Endodermal cell (in vitro differentiated cells): ENCODE measurements at places on chromosomes 4 and X.

- DNase-seq = no peak
Observed at GRCh38 chr4:89556601-89557305, 249.2 kb upstream of the GPRIN3 start.

- no peak for DNase-seq
Observed at GRCh38 chrX:106698693-106699092, 27.8 kb upstream of the RNF128 start.

DNA sequence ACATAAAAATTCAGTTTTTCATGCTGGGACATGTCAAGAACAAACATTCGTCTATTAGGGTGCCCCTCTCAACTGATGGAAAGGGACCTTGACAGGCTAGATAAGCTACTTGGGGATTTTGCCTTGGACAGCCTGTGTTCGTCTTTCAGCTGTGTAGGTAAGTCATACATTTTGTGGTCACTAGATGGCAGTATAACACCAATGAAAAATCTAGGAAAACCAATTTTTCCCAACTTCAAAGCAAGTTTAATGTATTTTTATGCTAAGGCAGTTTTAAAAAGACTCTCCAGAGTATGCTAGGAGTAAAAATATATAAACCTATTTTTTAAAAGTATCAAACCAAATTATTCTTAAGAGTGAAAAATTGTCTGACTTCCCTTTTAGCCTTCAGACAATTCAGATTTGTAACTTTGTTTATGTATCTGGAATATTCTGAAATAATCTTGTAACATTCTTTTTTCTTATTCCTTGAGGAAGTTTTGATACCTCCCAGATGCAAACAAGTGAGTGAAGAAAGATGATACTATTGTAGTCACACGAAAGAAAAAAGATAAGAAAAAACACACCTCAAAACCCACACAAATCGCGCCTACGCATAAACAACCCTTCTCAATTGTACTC is 158.3 kb downstream of the CPE start:
- no peak for DNase-seq

DNA sequence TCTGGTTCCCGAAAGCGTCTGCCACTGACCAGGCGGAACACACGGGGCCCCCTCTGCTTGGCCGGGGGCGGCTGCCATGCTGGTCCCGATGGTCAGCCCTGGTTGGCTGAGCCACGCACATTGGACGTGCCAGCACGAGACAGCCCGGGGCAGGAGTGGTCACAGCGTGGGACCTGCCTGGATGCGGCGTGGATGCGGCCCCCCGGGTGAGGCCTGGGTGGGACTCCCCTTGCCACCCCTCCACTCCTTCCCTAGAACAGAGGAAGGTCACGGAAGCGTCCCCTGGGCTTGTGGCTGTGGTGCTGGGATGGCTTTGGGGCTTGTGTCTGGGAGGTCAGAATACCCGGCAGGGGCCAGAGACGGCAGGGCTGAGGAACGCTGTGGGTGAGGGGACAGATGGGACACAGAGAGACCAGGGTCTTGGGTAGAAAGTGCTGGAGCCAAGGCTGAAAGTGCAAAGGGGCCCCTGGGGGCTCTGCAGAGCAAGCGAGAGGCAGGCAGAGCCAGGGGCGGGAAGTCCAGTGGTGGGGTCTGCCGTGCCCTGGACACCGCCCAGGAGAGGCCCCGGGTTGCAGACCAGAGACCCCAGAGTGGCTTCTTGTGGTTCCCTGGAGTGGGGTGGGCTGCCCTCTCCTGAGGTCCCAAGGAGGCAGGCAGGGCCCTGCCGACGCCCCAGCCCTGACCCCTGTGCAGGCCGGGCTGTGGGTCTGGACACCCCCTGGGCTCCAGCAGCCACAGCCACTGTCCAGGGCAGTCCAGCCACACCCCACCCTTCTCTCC is 8.6 kb upstream of the CPLX1 start:
- no peak for DNase-seq

DNA sequence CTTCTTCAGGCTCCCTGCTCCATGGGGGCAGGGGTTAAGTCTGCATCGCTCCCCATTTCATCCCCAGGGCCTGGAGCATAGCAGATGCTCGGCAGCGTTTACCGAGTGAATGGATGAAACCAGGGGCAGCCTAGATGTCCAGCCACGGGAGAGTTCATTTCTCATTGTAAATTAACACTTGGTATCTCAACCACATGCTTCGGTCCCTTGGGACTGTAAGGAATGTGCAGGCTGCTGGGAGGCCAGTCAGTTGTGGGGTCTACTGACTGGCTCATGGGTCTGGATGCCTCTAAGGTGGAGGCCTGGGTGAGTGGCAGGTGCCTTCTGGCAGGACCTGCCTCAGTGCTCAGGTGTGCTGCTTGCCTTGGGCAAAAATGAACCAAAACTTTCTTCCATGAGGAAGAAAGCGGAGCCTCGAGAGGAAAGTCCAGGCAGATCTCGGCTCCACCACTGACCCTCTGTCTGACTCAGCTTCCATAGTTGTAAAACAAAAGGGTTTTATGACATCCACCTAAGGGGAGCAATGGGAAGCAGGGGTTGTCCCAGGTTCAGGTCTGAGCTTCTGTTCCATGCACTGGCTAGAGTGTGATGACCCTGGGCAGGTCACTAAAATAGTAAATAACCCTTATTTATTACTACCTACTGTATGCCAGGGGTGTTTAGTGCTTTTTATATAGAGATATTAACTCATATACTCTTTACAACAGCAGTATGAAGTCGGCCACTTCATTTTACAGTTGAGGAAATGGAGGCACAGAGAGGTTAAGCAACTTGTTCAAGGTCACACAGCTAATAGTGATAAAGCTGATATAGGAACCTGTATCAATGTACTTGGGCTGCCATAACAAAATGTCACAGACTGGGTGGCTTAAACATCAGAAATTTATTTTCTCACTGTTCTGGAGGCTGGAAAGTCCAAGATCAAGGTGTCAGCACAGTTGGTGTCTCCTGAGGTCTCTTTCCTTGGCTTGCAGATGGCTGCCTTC is 144.3 kb upstream of the STX18 start:
- DNase-seq = no peak

DNA sequence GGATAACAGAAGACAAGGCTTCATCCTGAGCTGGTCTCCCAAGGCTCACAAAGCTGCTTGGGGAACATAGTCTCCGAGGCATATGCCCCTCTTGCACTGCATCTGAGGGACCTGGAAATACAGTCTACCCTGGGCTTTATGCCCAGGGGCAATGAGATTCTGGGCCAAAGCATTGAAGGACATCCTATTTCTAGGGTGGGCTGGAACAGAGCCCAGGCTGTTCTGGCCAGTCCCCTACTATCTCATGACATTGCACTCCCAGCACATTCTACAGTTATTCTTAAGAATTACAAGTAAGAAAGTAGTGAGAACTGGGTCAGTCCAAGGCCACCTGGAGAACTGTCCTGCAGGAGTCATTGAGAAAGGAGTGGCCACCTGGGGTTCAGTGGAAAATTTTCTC is 107.6 kb downstream of the USP46 start:
- peak; percentile 20 for DNase-seq

DNA sequence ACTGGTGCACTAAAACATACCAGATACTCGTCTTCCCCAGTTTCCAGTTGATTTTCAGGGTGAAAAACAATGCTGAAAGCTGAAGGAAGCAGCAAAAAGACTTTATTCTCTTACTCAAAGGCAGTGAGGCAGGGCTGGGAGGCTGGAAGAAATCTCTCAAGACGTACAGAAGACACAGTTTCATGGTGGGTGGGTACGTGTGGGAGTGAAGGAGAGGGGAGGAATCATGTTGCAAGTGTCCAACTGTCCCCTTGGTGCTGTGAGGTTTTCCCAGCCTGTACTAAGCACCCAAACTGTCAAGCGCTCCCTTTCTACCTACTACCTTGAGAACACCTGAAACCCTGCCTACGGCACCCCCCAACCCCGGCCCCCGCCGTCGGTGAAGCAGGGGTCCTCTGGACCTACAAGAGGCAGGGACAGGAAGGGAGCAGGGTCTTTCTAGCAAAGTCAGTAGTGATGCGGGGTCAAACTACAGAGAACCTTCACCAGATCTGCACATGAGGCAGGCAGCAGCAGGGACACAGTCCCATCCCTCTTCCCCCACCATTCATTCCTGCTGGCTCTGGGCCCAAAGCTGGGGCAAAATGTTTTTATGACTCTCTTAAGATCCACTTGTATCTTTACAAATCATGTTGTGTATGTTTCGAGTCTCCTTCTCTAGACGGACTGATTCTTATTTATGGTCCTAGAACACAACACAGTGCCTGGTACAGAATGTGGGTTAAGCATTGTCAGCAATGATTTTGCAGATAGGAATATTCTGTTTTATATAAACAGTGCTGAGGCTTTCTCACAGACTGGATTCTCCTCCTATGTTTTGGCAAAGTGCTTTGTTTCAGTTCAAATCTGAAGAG is 2.4 kb upstream of the SETD7 start:
- no peak for DNase-seq

DNA sequence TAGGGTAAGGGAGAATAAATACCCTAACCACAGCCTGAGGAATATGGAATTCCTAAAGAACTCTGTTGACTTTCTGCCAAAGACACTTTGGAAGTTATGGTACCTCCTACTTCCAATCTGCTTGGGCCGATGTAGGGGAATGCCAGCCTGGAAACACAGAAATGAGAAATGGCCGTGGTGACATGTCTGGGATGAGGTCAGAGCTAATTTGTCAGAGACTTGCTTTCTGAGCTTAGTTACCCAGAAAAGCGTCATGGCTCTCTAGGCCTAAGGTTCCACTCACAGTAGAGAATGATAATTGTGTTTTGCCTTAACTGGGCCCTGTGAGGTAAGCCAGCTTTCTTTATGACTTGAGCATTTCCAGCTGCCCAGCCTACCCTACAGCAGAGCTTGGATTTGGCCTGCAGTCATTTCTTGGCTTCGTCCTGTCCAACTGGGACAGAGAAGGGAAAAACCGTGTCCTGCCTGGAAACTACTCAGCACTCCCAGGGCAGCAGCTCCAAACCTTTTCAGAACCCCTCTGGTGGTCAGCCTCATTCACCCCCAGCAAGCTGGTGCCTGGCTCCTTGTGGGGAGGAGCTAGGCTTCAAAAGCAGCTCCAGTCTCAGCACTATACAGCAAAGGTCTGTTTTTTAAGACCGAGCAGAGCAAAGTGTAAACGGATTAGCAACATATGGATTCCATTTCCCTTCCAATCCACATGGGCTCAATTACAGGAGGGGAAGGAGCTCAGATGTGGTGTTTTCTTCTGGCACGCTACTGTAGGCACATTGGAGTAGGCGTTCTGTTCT is 92.3 kb downstream of the RLIM start:
- no peak for DNase-seq

- no peak for DNase-seq
Observed at GRCh38 chr4:170139764-170140163, 50.0 kb upstream of the AADAT start.

DNA sequence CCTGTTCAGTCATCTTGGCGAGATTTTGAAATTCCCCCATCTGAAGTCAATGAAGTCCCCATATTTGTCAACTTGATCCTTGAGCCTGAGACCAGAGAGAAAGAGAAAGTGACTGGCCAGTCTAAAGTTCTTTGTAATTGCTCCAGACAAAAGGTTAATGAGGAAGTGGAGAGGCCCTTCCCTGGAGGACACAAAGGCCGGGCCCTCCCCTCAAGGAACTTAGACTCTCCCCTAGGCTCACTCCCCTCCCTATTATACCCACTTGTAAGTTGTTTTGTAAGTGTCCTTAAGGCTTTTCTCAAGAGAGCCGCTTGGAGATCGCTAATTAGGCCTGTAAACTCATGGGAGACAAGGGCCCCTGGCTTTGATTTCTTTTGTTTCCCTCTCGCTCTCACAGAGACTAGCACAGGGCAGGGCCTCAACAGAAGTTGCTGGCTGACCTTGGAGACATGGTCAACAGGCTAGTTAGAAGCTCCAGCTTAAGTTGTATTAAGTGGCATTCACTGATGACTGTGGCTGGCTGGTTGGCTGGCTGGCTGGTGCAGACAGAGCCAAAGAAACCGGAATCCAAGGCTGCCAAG is 20.3 kb upstream of the GPC4 start:
- no peak for DNase-seq

GRCh38 chrX:125150231-125150630 is 169.4 kb upstream of the TEX13C start:
- no peak for DNase-seq
